ENCODE measurements at places on chromosomes 3 and 15. TPM values are rescaled to one million over a fixed set of nuclear protein-coding genes. Genes with fewer than 3 reads are reported as not detected.

Gene LINGO1
- polyA plus RNA-seq: not detected

Gene ROPN1
- polyA plus RNA-seq: not detected

Gene GOLGA6A
- polyA plus RNA-seq: not detected

Gene GOLGA8S
- 0.01 TPM for polyA plus RNA-seq

Gene PIF1
- polyA plus RNA-seq: 0.81 TPM

Gene GXYLT2
- not detected for polyA plus RNA-seq

Gene SAMD7
- polyA plus RNA-seq: not detected

Gene ZNF710
- polyA plus RNA-seq: 18.0 TPM

- no peak overlapping the region for H3K27ac ChIP-seq
- no peaks in the 10 kb centered on the region for H3K4me1 ChIP-seq
- H3K4me3 ChIP-seq: no peak overlapping the region
- H3K27me3 ChIP-seq: no peaks in the 10 kb centered on the region
- no peak for DNase-seq
- no peaks in the 10 kb centered on the region for H3K36me3 ChIP-seq
Measured at GRCh38 chr3:4568841-4569240, 75.7 kb downstream of the ITPR1 start.

DNA sequence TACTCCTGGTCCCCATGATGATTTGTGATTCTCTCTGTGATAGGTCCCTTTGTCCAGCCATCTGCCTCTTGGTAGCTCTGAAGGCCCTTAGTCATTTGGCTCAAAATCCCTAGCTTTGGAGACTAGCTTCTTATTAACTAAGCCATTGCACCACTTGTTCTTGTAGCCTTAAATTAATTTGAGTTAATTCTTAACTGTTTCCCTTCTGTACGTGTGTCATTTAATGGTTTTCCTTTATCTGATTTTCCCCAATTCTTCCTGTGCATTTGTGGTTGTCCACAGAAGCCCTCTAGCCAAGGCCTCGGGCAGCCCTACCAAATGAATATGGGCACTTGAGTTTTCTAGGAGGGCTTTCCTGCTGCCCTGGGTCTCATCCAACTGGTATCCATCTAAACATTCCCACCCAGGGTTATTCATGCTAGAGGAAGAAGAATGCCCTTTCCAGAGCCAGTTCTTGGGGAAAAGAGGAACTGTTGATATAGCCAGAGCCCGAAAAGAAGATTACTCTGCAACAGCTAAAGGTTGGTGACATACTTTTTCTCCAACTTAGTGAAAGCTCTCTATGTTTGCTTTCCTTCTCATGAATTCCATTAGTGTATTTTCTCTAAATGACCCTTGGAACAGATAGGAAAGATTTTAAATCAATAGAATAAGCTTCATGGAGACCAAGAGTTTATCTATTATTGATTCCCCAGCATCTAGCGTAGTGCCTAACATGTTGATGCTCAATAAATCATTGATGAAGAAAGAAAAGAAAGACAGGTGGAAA lies 44.2 kb upstream of the ZBTB38 start:
- DNase-seq: peak; percentile 65
- H3K4me1 ChIP-seq: peaks cover 3% of the 10 kb centered on the region
- no peaks in the 10 kb centered on the region for H3K27me3 ChIP-seq
- H3K36me3 ChIP-seq: no peaks in the 10 kb centered on the region
- H3K4me3 ChIP-seq: peak overlapping the region; percentile 54

DNA sequence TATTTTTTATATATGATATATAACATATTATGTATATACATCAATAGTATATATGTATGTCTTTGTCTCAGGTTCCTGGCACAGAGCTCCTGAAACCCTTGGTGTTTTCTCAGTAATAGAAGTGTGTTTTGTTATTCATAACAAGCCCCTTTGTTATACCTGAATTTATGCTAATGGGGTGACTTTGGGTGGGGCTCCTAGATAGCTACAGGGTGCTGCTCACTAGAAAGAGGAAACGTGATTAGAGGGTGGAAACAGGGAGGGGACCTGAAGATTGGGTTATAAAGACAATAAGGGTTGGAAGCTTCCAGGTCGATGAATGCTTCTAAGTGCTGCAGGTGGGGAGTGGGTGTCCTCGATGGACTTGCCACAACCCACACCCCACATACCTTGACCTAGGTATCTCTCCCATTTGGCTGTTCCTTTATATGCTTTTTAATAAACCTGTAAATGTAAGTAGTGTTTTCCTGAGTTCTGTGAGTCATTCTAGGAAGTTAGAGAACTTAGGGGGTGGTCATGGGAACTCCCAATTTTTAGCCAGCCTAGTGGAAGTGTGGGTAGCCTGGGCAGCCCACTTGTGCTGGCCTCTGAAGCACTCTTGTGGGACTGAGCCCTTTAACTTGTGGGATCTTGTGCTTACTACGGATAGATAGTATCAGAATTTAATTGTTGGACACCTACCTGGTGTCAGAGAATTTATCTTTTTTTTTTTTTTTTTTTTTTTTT lies 36.9 kb upstream of the C15orf39 start:
- H3K4me1 ChIP-seq: no peaks in the 10 kb centered on the region
- H3K36me3 ChIP-seq: no peaks in the 10 kb centered on the region
- no peak overlapping the region for H3K4me3 ChIP-seq
- no peak overlapping the region for H3K27ac ChIP-seq

- no peak overlapping the region for H3K4me3 ChIP-seq
- H3K27ac ChIP-seq: no peak overlapping the region
- H3K27me3 ChIP-seq: no peaks in the 10 kb centered on the region
- DNase-seq: no peak
Measured at GRCh38 chr3:15623535-15624440, 22.2 kb downstream of the BTD start.

DNA sequence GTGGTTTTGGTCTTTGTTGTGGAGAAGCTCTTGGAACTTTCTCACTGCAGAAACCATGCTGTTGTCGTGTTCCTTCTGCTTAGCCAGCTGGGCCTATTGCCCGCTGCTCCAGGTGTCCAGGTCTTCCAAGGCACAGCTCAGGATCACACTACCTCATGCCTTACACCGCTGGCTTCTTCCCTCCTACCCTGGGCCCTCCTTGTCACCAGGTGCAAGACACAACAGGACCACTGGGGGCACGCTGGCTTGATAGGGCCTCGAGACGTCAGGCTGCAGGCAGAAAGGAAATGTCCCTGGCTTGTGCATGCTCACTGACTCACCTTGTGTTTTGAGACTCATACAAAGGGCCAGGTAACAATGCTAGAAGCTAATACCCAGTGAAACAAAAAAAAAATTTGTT lies 32.3 kb downstream of the PAQR9 start:
- H3K27me3 ChIP-seq: peaks cover 3% of the 10 kb centered on the region

GRCh38 chr3:147418808-147419701 lies 9.9 kb downstream of the ZIC1 start:
- no peak overlapping the region for H3K4me3 ChIP-seq
- H3K4me1 ChIP-seq: no peaks in the 10 kb centered on the region
- no peaks in the 10 kb centered on the region for H3K36me3 ChIP-seq
- H3K27me3 ChIP-seq: peaks cover 63% of the 10 kb centered on the region
- no peak overlapping the region for H3K27ac ChIP-seq

DNA sequence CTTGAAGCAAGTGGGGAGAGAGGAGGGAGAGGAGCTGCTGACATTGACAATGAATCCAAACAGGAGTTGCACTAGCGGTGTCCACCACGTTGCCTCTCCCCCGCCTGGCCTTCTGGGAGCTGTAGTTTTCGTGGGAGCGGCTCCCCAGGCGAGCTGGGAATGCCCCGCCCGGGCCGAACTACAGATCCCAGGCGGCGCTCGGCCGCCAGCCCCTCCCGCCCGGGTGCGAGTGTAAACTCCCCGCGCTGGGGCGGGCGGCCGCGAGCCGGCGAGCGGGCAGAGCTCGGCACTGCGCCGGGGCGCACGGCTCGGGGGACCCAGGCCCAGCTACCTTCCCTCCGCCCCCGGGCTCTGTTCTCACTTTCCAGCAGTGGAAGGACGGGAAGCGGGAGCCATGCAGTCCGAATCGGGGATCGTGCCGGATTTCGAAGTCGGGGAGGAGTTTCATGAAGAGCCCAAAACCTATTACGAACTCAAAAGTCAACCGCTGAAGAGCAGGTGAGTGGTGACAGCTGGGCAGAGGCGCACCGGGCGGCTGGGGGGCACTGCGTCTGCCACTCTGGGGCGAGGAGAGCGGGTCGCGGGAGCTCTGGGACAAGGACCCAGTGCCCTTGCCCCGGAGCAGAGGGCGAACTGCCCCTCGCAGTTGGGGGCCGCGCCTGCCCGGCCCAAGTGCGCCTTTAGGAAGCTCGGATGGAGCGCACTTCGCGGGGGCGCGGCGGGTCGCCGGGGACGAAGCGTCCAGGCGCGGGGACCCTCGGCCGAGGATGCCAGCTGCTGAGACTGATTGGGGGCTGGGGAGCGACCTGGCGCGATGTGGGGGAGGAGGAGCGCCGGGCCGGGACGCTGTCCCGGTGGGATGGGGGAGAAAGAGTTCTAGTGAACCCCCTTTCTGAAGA lies at the start of gene MITF:
MITF (plus strand) TSS at position 261 of the 899 bp plus-strand sequence; CDS start at position 395, 134 bp downstream.
- H3K36me3 ChIP-seq: no peaks in the 10 kb centered on the region
- H3K4me1 ChIP-seq: no peaks in the 10 kb centered on the region
- H3K4me3 ChIP-seq: peak within 1 kb of the TSS; percentile 67
- DNase-seq: peak; percentile 86
- H3K27ac ChIP-seq: no peak within 1 kb of the TSS

GRCh38 chr3:126912027-126912422 lies 70.9 kb upstream of the PLXNA1 start:
- no peaks in the 10 kb centered on the region for H3K27me3 ChIP-seq
- H3K4me1 ChIP-seq: no peaks in the 10 kb centered on the region
- H3K27ac ChIP-seq: no peak overlapping the region
- DNase-seq: no peak

- H3K4me3 ChIP-seq: no peak overlapping the region
- H3K4me1 ChIP-seq: no peaks in the 10 kb centered on the region
- H3K36me3 ChIP-seq: no peaks in the 10 kb centered on the region
Measured at GRCh38 chr15:80317389-80318182, 65.6 kb upstream of the CTXND1 start.

DNA sequence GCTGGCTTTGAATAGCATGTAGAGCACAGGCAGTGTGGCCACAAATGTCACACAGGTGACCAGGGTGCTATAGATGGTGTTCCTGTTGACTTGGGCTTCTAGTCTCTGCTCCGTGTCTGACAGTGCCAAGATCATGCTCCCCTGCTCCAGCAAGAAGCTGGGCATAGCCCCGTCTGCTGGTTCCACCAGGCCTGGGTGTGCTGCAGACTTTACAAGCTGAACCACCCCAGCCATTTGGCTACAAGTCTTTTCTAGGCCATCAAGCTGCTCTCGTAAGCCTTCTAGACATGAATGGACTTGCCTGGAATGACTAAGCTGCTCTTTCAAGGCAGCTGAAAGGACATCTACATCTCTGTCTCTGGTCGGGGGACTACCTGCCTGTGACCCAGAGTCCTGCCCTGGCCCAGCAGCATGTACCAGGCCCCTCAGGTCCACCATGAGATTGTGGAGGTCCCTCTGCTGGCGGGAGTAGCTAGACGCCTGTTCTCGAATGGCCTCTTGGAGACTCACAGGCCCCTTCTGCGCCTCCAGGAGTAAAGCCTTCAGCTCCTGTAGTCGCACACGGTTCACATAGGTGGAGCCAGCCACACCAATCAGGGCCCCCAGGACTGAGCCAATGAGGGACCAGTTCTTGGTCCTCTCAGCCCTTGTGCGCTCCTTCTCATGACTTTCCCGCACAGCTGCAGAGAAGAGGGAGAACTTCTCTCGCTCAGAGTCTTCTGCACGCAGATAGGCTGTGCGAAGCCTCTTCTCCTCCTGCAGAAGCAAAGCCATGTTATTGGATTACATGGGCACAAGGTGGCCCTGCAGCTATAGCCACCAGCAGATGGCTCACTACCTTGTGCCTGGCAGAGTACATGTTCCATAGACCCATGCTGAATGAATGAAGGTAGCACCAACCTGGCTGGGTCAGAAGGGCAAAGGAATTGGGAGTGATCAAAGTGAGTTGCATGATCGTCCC lies 2.8 kb upstream of the PLXNB1 start:
- no peaks in the 10 kb centered on the region for H3K27me3 ChIP-seq
- peak overlapping the region; percentile 75 for H3K27ac ChIP-seq
- peak overlapping the region; percentile 30 for H3K4me3 ChIP-seq
- peaks cover 3% of the 10 kb centered on the region for H3K4me1 ChIP-seq

- DNase-seq: no peak
- no peak overlapping the region for H3K27ac ChIP-seq
- H3K27me3 ChIP-seq: no peaks in the 10 kb centered on the region
- no peaks in the 10 kb centered on the region for H3K36me3 ChIP-seq
Measured at GRCh38 chr3:179717219-179717618, 64.4 kb downstream of the USP13 start.

DNA sequence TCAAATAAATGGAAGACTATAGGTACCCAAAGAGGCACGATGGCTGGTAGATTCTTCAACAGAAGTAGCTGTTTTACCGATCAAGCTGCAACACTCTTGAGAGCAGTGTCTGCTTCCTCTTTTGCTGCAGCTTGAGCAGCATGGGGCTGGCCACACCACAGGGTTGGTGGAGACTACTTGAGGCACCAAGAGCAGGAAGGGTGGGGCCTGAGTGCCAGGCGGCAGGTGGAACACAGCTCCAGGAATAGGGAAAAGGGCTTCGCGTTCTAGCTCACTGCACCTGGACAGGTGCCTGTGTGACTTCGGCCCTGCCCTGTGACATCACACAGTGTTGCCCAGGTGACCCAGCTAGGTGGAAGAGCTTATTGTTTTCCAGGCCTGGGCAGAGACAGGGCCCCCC lies at the start of gene CCDC33:
CCDC33 (plus strand) TSS at position 365 of the 400 bp plus-strand sequence. CDS start 394 bp downstream, outside the sequence.
- no peak within 1 kb of the TSS for H3K27ac ChIP-seq
- no peak within 1 kb of the TSS for H3K4me3 ChIP-seq
- peak; percentile 87 for DNase-seq
- no peaks in the 10 kb centered on the region for H3K27me3 ChIP-seq

DNA sequence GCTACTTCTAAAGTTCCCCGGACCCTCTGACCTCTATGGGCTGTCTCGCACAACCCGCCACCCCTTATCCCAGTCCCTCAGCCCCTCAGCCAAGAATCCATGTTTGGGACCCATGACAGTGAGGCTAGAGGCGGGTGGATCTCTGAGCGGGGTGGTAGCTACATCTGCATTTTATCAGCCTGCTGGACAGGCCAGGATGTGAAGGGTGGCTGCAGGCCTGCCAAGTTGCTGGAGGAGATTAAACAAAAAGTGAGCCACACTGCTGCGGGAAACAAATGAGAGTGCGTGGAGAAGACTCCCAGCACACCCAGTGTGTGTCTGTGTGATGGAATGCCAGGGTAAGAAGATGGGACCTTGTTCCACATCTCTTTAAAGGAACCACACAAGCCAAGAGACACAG lies 51.1 kb upstream of the SPATA12 start:
- H3K27ac ChIP-seq: no peak overlapping the region
- H3K36me3 ChIP-seq: no peaks in the 10 kb centered on the region
- no peaks in the 10 kb centered on the region for H3K4me1 ChIP-seq
- no peaks in the 10 kb centered on the region for H3K27me3 ChIP-seq

GRCh38 chr3:118199044-118199443 lies 835.6 kb downstream of the IGSF11 start:
- no peak overlapping the region for H3K4me3 ChIP-seq
- no peaks in the 10 kb centered on the region for H3K36me3 ChIP-seq
- no peaks in the 10 kb centered on the region for H3K27me3 ChIP-seq
- no peak for DNase-seq

GRCh38 chr15:101522091-101522490 lies 32.6 kb upstream of the PCSK6 start:
- DNase-seq: no peak
- H3K4me3 ChIP-seq: no peak overlapping the region
- peaks cover 2% of the 10 kb centered on the region for H3K27me3 ChIP-seq
- H3K36me3 ChIP-seq: no peaks in the 10 kb centered on the region
- H3K27ac ChIP-seq: no peak overlapping the region

- H3K27me3 ChIP-seq: no peaks in the 10 kb centered on the region
- H3K4me1 ChIP-seq: no peaks in the 10 kb centered on the region
Measured at GRCh38 chr3:4687167-4687566, 194.0 kb downstream of the ITPR1 start.

- no peak overlapping the region for H3K27ac ChIP-seq
- no peak for DNase-seq
- no peaks in the 10 kb centered on the region for H3K36me3 ChIP-seq
- H3K4me1 ChIP-seq: no peaks in the 10 kb centered on the region
- no peak overlapping the region for H3K4me3 ChIP-seq
- no peaks in the 10 kb centered on the region for H3K27me3 ChIP-seq
Measured at GRCh38 chr3:95468331-95468730, 1346.1 kb upstream of the EPHA6 start.
